ENCODE measurements at places on chromosomes 6 and 20. TPM values are rescaled to one million over a fixed set of nuclear protein-coding genes. Genes with fewer than 3 reads are reported as not detected.

GRCh38 chr6:119312875-119313338, 36.7 kb downstream of the MAN1A1 start:
- DNase-seq: no peak

DNA sequence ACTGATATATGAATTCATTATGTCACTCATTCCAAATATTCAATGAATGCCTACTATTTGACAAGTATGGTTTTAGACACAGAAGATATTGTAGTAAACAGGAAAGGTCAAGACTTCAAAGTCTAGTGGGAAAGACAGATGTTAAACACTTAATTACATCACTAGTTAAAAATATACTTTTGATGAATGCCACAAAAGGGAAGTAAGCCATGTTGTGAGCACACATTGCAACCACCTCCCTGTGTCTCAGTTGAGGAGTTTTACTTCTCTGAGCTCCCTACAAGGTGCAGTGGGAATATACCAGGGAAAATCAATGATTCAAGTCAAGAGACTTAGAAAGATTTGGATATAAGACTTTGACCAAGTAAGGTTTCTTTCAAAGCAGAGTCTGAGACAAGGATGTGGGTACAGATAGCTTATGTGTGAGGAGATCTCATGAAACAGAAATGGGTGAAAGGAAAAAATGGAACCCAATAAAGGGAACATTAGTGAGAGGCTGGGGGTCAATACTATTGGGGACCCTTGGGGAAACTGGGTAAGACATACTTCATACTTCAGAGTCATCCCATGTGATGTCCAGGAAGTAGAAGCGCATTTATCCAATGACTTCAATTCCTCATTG, 503.7 kb downstream of the KIF16B start:
- DNase-seq: no peak

DNA sequence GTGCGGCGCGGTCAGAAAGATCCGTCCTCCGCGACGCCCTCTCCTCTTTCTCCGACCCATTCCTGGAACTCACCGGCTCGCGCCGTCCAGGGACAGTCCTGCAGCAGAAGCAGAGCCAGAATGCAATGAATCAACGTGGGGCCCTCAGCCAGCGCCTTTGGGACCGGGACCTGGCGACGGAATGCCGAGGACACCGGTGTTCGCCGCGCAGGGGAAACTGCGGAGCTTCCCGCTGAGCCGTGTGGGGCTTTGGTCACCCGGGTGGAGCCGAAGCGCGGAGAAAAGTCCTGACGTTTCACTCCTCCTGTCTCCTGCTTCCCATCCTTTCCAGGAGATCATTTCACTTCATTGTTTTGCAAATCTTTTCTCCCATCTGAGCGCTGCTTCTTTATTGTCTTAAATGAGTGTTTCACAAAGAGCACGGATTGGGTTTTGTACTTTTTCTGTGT, 26.5 kb downstream of the ULBP1 start:
- DNase-seq: no peak

DNA sequence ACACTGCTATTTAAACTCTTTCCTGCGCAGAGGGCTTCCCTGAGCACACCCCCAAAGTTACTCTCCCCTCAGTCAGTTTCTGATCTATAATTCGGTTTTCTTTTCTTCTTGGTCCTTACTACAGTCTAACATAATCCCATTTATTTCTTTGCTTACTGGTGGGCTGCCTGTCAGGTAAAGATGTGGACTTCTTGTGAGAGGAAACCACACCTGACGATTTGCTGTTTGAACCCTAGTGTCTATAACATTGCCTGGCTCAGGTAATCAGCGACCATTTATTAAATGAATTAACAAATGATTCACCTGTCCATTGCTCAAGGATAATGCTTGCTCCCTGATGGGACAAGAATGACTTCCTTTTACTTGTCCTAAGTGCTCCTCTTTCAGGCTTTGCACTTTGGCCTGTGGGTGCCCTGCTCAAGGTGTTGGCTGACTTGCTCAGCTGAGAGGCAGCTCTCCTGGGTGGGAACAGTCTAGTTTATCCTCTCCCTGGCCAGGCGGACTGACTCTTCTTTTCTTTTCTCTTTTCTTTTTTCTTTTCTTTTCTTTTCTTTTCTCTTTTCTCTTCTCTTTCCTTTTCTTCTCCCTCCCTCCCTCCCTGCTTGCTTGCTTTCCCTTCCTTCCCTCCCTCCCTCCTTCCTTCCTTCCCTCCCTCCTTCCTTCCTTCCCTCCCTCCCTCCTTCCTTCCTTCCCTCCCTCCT, 233.1 kb downstream of the BCAS1 start:
- no peak for DNase-seq

GRCh38 chr6:134007077-134007476, 45.3 kb downstream of the SLC2A12 start:
- peak; percentile 22 for DNase-seq

DNA sequence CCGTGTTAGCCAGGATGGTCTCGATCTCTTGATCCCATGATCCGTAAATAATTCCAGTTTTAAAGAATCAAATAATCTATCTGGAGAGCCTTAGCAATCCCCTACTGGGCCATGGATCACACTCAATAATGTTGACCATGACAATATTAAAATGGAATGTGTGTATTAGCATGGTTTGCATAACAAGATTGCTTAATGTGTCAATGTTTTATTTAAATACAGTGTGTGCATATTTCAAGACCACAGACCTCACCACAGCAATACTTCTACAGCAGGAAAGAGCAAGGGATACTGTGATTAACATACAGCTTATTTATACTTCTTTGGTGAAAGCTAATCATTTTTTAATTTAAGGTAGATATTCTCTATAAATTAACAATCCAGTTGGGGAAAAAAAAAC, 470.4 kb downstream of the TFAP2B start:
- DNase-seq: no peak

DNA sequence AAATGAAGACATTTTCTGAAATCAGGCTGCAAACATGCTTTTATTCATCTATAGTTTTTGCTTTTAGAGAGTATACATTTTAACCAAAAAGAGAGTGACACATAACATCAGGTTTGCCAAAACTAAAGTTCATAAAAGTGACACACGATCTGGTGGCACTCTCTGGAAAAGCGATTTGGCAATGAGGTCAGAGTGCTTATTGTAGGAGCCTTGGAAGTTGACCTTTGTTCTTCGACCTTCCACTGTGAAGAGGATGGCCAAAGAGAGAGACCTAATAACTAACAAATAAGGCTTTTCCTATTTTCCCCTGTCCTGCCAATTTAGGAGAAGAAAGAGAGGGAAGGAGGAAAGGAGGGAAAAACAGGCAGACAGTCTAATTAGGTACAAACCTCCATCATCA, 230.1 kb downstream of the SIM1 start:
- no peak for DNase-seq

- peak; percentile 30 for DNase-seq
Measured at GRCh38 chr6:27157459-27158315, 89.8 kb upstream of the PRSS16 start.

- no peak for DNase-seq
Measured at GRCh38 chr20:61125546-61126180, 126.4 kb upstream of the CDH4 start.

DNA sequence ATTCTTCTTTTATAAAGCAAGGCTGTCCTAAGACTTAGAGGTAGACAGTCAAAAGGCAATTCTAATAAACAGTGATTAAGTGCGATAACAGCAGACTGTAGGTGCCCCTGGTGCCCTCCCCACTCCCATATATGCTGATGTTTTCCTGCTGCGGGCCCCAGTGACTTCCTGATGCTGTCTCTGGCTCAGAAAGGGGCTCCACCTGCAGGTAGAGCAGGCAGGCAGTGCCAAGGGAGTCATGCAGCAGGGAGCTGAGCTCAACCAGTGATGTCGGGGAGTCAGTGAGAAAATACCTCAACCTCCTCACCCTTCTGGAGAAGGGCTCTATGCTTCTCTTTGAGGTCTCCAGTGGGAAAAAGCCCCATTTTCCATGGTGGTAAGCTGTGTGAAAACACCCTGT, 126.7 kb upstream of the SSTR4 start:
- no peak for DNase-seq

DNA sequence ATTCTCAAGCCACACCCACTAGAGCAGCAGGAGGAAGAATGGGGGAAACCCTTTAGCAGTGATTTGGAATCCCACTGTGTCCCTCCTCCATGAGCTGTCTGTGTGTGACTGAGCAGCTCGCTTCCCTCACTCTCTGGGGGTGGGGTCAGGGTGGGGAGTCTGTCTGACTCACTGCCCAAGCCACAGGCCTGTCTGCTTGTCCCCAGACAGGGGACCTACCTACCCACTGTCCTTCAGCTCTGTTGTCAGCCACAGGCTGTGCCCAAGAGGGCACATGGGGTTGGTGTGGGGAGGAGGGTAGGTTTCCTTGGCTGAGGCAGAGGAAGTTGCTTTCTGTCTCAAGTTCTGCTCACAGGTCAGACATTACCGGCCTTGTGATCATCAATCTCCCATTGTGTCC, 127.0 kb downstream of the MAFB start:
- DNase-seq: no peak

RAET1E gene
- not detected for total RNA-seq

PAK5 gene
- not detected for total RNA-seq

TRERF1 gene
- 0.49 TPM for total RNA-seq

DNA sequence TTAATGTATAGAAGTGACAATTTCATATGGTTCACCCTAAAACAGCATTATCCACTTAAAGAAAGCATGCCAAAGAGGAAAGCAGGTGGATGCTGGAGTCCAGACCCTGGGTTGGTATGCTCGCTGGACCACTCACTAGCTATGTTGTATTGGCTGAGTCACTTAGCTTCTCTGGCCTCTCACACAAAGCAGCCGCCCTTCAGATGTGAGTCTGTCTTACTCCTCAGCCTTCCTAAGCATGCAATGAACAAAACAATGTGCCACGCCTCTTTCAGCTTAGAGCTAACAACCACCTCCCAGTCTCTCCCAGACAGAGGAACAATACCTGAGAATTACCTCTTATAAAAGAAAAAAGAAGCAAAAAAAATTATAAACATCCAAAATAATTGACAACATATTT, 29.4 kb downstream of the SIM1 start:
- DNase-seq: no peak

SLC22A1 gene
- total RNA-seq: 0.89 TPM

LY6G6F gene
- not detected for total RNA-seq

DNA sequence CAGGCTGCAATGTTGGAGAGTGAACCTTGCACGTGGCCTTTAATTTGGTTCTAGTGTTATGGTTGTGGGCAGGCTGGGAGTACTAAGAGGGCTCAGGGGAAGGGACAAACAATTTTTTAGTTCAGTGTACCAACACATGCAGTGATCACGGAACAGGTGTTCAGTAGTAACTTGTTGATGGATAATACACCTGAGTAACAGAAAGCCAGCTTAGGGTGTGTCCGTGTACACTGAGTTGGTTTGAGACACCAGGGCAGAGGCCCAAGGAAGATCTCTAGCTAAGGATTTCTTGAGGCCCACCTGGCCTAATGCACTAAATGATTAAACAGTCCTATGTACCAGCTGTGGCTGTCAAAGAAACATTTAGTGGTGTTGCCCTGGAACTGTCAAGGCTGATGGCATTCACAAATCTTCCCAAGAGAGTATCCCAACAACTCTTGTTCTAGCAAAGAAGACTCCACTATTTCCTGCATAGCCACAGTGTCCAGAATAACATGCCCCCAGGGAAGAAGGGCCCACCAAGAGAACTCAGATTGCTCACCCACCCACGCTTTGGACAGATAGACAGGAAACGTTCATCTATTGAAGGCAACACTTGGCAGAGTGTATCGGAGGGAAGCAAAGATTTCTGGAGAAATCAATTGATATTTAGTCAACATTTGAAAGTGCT, 60.0 kb downstream of the CD83 start:
- DNase-seq: no peak

PARD6B gene
- total RNA-seq: 2.2 TPM
